ENCODE measurements at places on chromosomes 2 and 18. TPM values are rescaled to one million over a fixed set of nuclear protein-coding genes. Genes with fewer than 3 reads are reported as not detected.

The SALL3 gene
- 0.96 TPM for total RNA-seq

DNA sequence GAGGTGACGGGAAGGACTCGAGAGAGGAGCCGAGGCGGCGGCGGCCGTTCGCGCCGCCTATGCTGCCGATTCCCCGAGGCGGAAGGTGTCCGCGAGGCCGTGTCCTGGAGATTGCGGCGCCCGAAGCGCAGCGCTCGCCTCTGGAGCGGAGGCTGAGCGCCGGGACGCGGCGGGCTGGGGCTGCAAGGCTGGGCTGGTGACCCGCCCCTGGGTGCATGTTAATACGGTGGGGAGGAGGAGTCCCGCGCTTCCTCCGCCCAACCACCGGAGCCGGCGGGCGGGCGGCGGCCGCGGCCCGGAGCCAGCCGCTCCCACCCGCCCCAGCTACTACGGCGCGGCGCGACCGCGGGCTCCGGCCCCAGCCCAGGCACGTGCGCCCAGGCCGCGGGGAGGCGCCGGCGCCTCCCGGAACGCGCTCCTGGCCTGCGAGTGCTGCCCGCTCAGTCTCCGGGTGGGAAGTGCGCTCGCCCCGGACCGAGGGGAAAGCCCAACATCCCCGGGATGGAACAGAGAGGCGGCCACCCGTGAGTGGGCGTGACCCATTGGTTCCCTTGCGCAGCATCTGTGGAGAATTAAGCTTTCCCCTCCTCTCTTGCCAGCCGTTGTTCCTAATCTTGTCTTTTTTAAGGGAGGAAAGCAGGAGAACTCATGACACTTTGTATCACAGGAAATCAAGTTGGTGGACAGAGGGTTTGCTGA, at the start of gene DLGAP1:
TSS of gene DLGAP1 (minus strand) at position 195 of the 699 bp plus-strand sequence.
- DNase-seq, result peak; percentile 71

GRCh38 chr2:190409616-190410015, 1.5 kb downstream of the MFSD6 start:
- DNase-seq, result no peak

The GPBAR1 gene
- 2.4 TPM for total RNA-seq

The ZNF236 gene
- total RNA-seq, result 34.2 TPM

DNA sequence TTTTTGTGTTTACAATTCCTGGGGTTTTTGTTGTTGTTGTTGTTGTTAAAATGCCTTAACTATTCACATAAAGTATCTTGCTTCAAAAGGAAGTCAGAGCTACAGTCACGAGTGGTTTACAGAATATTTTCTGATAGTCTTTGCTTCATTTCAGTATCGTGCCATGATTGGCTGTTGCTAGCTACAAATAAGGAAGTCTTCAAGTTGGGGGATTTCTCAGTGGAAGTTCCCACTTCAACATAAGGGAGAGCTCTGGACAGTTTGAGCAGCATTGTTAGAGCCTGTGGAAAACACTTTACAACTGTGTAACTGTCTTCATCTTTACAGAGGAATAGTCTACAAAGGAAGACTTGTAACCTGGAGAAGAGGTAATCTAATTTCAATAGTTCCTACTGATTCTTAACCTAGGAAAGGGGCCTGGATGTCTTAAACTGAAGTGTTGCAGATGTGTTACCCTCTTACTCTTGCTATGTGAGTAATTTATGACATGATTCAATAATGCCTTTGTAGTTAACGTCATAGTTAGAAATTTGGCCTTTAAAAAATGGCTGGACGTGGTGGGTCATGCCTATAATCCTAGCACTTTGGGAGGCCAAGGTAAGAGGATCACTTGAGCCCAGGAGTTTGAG, 23.4 kb upstream of the TANK start:
- DNase-seq, result peak; percentile 38
